ENCODE measurements at places on chromosomes 3 and 15.
A peak's percentile ranks its signal among the peaks of the same experiment; 100 is the strongest.

DNA sequence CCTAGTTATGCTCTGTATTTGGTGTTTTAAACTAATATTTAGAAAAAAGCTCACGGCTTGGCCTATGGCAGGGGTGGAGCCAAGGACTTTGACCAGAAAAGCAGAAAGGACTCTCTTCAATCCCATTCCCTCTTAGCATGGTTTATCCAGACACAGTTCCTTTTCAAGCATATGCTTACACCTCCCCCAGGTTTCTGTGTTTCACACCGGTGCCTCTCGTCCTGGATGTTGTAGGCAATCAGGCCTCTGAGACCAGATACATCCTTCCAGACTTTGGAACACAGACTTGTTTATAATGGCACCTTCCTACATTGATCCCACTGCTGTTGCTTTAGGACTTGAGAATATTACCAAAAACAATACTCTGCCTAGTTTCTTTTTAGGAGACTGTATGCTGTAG lies 440.5 kb upstream of the ARPP21 start:
- DNase-seq = no peak

DNA sequence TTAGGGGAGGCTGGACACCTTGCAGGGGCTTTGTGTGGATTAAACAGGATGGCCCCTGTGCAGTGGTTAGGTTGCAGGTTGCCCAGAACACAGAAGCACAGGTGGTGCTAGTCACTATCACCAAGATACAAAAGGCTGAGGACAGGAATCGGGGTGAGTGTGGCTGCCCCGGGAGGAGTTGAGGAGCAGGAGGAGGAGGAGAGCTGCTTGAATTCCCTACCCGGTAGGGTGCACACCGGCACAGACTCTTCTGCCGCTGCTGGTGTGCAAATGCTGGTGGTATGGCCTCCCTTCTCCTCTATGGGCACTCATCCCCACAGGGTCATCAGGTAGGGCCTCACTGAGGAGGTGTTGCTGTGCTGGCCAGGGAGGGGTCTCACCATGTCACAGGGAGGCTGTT lies 67.5 kb upstream of the SMAD6 start:
- no peak for DNase-seq

DNA sequence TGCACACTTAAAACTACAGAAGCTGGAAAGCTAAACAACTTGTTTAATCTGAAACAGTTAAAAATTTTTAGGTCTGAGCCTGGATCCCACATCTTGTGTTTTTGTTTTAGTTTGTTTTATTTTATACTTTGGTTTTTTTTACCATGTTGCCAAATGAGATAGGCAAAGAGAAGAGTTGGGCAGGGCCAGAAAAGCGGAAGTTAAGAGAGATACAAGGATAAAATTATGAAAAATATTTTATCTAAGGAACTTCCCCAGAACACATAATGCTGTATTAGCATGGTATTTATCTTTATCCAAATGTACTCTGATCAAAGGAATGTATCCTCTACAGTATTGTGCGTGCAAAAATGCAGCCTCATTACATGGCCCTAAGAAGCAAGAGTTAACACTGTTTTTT lies 50.7 kb downstream of the PROS1 start:
- DNase-seq = no peak

- no peak for DNase-seq
Measured at GRCh38 chr3:124520970-124521369, 209.3 kb upstream of the UMPS start.

GRCh38 chr3:195815169-195815771 lies 3.5 kb upstream of the MUC4 start:
- DNase-seq = no peak

DNA sequence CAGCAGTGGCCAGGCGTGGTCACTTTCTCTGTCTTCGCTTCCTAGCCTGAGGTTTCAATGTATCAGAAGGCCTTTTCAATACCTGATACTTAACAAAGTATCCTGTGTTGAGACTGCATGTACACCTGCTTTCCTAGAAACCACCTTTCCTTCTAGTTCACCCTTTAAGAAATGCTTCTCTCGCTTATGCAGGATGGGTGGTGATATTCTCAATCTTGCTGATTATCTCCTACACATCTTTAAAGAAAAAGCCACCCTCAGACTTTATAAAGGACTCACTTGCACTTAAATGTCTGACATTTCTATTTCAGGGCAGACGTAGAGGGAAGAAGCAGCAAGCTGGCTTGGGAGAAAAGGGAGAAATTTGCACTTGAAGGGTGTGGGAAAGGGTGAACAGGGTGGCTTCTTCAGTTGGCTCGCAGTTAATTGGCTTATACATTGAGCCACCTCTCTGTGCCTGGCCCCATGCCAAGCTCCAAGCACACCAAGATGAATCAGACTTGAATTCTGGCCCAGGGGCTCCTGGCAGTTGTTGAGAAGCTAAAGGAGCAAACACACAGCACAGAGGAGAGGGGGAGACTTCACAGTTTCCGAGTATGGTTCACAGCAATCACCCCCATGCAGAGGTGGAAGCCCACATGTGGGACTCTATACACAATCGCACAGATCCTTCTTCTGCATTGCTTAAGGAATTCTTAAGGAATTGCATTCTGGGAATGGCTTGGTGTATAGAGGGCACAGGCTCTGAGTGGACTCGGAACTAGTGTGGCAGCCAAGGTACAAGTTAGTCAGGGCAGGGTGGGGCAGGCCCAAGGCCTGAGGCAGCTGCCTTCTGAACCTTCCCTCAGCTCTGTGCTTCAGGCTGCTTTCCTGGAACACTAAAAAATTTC lies 1.3 kb downstream of the ARL6IP5 start:
- DNase-seq = peak; percentile 89

DNA sequence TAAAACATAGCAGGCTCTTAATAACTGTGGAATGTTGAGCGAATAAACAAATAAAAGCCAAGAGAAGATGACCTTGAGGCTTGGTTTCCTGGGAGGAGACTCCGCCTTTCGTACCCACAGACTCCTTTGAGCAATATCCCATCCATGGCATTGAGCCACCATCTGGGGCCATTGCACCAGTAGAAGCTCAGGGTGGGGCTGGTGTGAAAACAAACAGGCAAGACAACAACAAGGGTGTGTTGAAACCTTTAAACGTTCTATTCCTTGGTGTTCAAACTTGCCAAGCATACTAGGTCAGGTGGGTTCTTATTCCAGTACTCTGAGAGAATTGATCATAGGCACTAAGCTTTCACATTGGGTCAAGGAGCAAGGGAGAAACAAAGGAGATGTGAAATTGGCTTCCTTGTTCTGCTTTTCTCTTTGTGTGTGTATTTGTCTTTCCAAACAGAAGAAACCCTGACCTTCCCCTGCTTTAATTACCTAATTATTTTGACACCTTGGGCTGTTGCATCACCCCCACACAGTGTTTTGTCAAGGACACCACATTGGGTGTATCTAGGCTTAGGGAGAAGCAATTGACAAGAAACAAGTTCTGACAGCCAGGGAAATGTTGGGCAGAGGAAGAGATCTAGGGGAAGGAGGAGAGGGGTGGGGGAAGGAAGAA lies 105.1 kb upstream of the BCL6 start:
- DNase-seq = no peak

GRCh38 chr3:162368417-162368816 lies 871.8 kb downstream of the OTOL1 start:
- no peak for DNase-seq

- no peak for DNase-seq
Measured at GRCh38 chr15:81000144-81000623, 539 bp upstream of the TLNRD1 start.

DNA sequence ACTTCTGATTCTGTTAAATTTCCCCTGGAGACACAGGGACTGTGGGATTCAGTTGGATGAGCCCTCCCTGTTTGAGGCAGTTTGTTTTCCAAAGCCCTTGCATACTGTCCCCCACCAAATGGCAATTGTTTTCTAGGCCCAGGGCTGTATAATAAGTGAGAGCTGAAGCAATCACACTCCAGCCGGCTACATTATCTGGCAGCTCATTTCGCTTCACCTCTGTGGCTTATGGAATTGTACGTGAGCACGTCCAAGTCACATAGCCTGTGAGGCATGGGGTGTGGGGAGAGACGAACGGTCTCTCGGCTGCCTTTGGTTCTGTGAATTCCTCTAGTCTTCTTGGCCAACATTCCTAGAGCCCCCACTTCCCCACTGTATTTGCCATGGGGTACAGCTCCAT lies 10.7 kb downstream of the RBP2 start:
- no peak for DNase-seq

GRCh38 chr3:20905210-20905805 lies 719.3 kb upstream of the SGO1 start:
- DNase-seq = no peak

- peak; percentile 37 for DNase-seq
Measured at GRCh38 chr15:62934236-62934971, 108.1 kb upstream of the TPM1 start.

DNA sequence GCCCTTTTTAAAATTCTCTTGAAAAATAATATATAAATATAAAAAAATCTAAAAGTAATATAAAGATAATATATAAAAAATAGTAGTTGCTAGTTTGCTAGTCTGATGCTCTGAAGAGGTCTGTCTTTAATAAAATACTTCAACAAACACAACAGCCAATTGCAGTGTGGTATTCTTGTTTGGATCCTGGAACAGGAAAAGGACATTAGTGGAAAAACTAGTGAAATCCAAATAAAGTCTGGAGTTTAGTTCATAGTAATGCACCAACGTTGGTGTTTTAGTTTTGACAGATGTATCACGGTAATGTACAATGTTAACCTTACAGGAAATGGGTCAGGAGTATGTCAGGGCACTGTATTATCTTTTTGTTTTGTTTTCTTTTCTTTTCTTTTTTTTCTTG lies 26.0 kb upstream of the CEMIP start:
- no peak for DNase-seq

- no peak for DNase-seq
Measured at GRCh38 chr3:36774052-36774451, 9.7 kb upstream of the DCLK3 start.

- no peak for DNase-seq
Measured at GRCh38 chr15:60551147-60551780, 72.3 kb upstream of the ICE2 start.

DNA sequence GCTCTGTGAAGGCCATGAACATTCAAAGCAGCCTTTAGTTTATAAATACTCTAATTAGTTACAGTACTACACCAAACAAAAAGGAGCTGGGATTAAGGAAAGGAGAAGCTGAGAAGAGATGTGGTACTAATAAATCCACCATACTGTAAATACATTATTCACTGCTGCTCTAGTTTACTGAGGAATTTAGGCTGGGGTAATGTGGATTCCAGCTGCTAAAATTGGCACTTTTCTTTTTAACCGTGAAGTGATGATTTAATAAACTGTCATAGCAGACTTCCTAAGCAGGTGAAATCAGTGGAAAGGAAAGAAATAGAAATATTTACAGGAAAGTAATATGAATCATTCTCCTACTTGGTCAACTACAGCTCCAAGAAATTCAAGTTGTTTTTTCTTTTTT lies 88.7 kb downstream of the TFG start:
- no peak for DNase-seq

DNA sequence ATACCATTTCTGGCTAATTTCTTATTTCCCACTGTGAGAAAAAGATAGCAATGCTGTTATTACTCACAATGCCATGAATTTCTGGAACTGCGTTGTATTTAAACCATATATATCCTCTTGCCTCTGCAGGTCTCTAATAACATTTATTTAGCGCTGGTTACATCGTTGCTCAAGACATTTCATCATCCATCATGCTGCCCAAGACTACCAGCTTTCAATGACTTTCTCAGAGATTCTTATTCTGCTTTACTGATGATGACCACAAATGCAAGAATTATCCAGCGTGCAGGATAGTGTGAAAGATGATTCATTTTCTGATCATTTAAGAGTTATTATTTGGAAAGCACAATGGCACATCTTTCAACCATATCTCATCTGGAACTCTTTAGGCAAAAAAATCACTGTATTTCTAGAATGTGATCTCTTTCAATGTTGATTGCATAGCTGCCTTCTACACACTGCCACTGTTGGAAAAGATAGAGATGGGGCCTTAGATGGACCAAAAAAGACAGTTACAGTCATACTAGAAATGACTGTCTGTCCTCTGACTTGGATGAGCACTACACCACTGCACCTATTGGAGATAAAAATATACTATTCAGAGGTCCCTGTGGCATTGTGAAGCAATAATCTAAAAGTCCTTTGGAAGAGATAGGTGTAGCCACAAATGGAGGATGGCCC lies 716.1 kb downstream of the NSUN3 start:
- no peak for DNase-seq

GRCh38 chr3:101938262-101938847 lies 89.0 kb downstream of the NFKBIZ start:
- no peak for DNase-seq

DNA sequence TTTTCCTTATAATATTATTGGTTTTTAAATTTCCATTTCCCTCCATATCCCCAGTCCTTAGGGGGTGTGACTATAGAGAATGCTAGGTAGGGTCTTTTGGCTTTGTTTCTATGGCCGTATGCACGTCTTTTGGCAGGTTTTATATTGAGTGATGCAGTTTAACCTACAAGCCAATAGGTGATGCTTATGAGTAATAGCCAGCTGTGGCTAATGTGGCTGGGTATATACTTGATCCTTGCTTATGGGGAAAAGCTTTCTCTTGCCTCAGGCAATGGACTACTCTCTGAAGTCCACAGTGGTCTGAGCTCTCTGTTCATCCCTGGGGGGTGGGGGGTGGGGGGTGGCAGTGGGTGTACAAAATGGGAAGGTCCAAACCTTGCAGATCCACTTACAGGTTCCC lies 223.9 kb downstream of the MFSD1 start:
- no peak for DNase-seq

GRCh38 chr3:107361633-107362032 lies 15.6 kb upstream of the CCDC54 start:
- no peak for DNase-seq

- DNase-seq = no peak
Measured at GRCh38 chr3:181901626-181902025, 189.9 kb downstream of the SOX2 start.

- DNase-seq = peak; percentile 53
Measured at GRCh38 chr3:38521391-38521987, 25.3 kb downstream of the EXOG start.

DNA sequence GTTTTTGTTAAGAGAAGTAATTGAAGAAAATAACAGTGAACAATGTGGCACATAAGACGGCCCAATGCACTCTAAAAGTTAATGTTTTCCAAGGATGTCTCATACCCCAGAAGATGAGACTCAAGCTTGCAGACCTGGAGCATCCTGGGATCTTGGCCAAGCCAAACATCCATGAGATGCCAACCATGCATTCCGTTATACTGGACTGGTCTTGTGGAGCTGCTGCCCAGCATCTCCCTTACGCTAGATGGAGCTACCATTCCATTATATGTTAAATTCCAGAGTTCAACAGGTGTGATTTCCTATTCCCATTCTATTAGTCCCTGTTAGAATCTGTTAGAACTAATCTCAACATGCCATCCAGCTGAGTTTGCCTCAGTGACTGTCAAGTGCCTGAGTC lies 181.8 kb downstream of the PDCD6IP start:
- no peak for DNase-seq
